ENCODE measurements at places on chromosomes 13 and 19.

DNA sequence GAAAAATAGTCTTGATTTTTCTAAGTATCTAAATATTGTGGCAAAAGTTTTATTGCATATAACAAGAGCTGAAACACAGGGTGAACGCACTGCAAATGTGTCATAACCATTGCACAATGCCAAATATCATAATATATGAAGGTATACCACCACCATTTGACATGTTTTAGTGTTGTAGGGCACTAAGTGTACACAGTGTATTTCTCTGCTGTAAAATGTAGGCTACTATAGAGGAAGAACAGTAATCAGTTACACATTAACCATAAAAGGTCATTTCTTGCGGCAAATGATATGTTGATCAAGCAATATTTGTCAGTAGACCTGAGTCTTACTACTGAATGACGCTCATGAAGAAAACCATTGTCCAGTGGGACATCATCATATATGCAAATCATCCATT lies 18.3 kb upstream of the KLF5 start:
- no peak for DNase-seq

GRCh38 chr13:101627556-101627943 lies 175.1 kb downstream of the ITGBL1 start:
- DNase-seq, result no peak

DNA sequence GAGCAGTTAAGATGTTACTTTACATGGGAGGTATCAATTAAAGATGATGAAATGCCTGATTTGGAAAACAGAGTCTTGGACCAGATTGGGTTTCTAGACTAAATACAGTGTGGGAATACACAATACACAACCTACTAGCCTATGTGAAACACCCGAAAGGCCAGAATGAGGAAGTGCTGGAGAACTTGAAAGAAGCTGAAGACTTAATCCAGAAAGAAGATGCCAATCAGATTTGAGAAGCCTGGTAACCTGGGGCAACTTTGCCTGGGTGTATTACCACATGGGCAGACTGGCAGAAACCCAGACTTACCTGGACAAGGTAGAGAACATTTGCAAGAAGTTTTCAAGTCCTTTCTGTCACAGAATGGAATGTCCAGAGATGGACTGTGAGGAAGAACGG lies 43.2 kb downstream of the N4BP2L1 start:
- DNase-seq, result no peak

- DNase-seq, result no peak
These were observed 4.0 kb downstream of the PDS5B start for GRCh38 chr13:32590266-32590665.

- DNase-seq, result no peak
These were observed 2486.0 kb upstream of the PCDH20 start for GRCh38 chr13:63901630-63902029.

GRCh38 chr19:19297759-19298158 lies 22.6 kb downstream of the SUGP1 start:
- no peak for DNase-seq

DNA sequence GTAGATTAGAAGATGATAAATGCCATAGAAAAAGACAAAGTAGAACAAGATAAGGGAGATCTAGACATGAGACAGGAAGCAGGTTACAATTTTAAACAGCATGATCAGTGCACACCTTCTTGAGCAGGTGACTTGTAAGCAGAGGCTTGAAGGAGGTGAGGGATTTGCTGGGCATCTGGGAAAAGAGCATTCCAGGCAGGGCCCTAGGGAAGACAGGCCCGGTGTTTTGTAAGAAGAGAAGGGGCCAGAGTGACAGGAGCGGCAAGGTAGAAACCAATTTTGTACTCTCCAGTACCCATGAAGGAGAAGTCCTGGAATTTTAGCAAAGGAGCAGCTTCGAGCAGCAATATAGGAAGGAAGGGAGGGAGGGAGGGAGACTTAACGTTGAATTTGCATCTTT lies 296.5 kb downstream of the MZT1 start:
- DNase-seq, result no peak

GRCh38 chr13:42600943-42601342 lies 27.0 kb downstream of the TNFSF11 start:
- no peak for DNase-seq

DNA sequence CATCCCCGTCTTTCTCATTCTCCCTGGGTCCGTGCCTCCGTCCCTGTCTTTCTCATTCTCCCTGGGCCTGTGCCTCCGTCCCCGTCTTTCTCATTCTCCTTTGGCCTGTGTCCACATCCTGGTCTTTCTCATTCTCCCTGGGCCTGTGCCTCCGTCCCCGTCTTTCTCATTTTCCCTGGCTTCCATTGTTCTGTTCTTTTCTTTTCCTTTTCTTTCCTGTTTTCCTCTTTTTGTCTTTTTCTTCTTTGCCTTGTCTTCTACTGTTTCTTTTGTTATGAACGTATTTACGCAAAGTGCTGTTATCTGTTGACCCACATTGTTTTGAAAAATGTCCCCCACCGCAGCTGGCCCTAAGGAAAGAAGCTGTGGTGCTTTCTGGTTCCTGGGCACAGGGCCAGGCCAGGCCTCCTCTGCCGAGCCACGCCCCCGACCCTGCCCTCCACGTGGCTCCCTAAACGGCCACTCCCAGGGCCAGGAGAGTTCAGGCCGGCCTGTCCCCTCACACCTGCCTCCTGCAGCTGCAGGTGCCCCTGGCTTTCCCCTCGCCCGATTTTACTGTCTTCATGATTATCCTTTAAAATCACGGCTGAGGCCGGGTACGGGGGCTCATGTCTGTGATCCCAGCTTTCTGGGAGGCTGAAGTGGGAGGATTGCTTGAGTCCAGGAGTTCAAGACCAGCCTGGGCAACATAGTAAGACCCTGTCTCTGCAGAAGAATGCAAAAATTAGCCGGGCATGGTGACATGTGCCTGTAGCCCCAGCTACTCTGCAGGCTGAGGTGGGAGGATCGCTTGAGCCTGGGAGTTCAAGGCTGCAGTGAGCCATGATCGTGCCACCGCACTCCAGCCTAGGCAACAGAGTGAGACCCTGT lies 14.0 kb upstream of the TMPRSS9 start:
- DNase-seq, result no peak

GRCh38 chr13:59601993-59602392 lies 561.7 kb downstream of the DIAPH3 start:
- DNase-seq, result no peak

GRCh38 chr13:99442273-99442895 lies 58.9 kb upstream of the TM9SF2 start:
- DNase-seq, result peak; percentile 53

DNA sequence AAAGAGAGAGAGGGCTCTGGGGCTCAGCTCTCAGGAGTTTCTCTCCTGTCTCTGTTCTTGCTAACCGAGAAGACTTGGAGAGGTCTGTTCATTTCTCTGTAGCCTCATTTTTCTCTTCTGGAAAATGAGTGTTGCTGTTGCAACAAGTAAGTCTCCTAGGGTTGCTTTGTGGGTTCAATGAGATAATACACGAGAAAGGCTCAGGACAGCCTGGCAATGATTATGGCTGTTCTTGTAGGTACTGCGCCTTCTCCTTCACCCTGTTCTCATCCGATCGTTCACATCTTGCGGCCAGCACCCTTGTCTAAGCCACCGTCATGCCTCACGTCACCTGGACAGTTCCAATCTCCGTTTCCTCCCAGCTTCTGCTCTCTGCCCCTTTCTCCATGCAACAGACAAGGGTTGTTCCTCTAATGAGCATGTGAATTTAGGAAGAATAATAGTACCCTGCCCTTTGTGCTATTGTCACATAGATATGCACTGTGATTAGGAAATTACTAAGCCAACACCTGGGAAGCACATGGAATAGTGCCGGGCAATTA lies 4.2 kb downstream of the C5AR1 start:
- no peak for DNase-seq

DNA sequence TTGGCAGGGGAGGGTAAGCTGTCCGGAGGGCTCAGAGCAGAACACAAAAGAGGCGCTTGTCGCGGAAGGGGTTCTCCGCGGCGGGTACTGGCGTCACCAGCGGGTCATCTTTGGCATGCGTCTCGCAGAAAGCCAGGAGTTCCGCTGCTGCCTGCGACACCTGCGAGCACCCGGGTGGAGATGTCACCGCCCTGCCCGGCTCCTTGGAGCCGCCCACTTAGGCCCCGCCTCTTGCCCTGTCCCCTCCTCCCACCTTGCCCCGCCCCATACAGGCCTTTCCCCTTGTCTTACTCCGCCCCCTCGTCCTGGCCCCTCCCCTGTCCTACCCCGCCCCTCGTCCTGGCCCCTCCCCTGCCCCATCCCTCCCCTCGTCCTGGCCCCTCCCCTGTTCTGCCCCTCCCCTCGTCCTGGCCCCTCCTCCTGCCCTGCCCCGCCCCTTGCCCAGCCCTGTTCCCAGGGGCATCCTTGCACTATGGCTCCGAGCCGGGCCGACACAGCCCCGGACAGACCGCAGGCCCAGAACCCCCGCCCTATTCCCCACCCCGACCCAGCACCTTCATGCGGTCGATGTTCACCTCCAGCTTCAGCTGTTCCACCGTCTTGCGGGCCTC lies 1.9 kb downstream of the GNG8 start:
- peak; percentile 92 for DNase-seq

DNA sequence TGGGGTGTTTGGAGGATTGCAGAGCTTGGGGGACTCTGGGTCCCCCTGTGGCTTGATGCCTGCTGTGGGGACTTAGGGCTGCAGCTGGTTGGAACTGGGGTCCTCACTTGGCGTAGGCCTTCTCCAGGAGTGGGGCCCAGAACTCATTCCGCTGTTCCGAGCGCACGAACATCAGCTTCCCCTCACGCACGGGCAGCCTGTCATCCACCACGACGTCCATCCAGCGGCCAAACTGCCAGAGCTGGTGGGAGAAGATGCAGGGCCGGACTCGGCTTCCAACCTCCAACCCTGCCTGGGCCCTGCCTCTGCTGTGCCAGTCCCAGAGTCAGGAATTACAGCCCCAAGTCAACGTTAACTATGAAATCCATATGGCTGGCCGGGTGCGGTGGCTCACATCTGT lies 2.6 kb downstream of the CAPN12 start:
- no peak for DNase-seq

- DNase-seq, result no peak
These were observed 10.8 kb downstream of the STAP2 start for GRCh38 chr19:4327877-4328242.

- DNase-seq, result no peak
These were observed 125.3 kb upstream of the C1QTNF9B start for GRCh38 chr13:24022568-24022967.

- no peak for DNase-seq
These were observed 22.0 kb downstream of the POSTN start for GRCh38 chr13:37576601-37577000.

DNA sequence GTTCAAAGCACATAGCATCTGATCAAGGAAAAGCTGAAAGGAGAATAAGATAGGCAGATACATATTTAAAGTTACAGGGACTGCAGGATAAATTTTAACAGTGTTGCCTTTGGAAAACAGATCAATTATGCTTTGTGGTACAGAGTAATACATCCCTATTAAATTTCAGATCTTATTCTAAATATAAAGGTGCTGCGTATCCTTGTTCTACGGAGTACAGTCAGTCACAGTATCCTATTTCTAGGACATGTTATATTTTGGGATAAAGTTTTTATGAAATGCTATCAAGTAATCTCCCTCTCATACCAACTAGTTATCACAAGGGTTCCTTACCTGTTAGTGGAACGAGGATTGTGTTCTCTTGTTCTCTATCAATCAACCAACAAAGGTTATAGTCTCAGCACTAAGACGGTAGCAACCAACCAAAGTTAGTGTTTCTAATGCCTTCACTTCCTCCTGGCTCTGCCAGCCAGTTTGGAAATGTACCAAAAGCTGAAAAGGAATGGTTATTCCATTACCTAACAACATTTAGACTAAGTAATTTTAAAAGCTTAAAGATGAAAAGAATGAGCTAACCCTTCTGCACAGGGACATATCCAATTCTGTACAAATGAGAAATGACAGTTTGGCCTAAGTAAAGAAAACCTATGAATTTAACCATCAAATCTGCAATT lies 35.2 kb downstream of the TSC22D1 start:
- DNase-seq, result no peak

DNA sequence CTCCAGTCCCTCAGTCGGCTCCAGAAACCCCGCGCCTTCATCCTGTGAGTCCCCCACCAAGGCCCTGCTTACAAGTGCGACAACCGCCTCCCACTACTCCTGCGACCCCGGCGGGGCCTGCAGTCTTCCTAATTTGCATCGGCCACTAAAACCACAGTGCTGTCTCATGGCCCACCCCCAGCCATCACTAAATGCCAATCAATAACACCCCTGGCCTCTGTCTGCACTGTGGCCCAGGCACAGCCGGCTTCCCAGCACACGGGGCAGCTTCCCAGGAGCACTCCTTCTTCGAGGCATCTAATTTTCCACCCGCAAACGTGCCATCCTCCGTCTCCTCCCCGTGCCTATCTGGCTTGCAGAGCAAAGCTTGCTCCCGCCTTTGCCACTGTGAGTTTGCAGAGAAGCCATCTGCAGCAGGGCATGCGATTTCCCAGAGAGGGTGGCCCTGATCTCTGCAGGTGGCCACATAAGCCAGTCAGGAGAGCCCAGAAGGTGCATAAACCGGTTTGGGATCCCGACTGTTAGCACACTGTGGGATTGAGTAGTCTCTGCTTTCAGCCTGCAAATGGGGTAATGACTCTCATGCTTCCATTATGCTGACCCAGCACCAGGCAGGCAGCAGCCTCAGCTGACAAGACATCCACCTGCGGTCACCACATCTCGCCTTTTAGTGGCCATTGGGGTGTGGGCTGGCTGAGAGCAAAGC lies 34.0 kb upstream of the USE1 start:
- no peak for DNase-seq

GRCh38 chr13:36737524-36738083 lies 63.8 kb downstream of the SERTM1 start:
- no peak for DNase-seq

GRCh38 chr13:20353973-20354372 lies 121.9 kb upstream of the GJB6 start:
- no peak for DNase-seq

GRCh38 chr13:76943646-76944045 lies 4.7 kb upstream of the ACOD1 start:
- DNase-seq, result no peak

DNA sequence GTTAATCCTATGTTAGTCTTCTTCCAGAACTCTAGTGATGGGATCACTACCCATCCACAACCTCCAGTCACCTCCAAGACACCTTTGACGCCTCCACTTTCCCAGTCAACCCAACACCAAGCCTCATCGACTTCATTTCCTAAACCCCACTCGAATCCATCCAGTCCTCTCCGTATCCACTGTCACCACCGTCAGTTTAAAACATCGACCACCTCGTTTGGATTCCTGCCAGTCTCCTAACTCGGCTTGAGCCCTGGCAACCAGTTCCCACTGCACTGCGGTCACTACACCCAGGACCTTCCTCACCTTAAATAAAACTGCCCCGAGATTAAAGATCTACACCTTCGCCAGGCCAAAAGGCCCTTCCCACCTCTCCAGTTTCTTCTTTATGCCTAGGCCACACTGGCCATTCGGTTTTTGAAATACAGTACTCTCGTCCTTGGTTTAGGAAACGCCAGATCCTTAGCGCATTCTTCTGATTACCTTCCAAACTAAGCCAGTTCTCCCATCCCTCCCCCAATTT lies 1.2 kb downstream of the MTIF3 start:
- DNase-seq, result no peak
